ENCODE measurements at places on chromosomes 16 and 17.

DNA sequence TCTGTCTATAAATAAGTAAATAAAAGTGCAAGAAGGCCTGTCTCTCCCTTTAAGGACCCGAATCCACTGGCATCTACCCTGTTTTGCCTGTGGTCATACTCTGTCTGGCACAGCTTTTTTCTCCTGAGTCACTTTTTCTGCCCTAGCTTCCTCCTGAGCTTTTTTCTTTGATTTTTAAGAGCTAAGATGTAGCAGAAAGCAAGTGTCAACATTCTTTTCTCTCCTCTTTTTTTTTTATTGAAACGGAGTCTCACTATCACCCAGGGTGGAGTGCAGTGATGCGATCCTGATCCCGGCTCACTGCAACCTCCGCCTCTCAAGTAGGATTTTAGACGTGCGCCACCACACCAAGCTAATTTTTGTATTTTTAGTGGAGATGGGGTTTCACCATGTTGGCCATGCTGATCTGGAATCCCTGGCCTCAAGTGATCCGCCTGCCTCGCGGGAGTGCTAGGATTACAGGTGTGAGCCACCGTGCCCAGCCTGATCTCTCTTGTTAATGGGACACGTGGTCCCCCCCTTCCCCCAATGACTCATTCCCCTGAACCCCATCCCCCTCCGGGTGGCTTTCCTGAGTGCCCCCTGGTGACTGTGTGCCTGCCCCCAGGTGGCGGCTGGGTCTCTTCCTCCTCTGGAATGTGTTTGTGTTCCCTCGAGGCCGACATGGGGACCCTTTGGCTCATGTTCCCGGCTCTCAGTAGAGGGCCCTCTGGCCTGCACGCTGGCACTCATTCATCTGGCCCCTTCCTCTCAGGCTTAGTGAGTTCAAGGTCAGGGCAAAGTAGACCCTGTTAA is 14.2 kb downstream of the C16orf90 start:
- DNase-seq: no peak

DNA sequence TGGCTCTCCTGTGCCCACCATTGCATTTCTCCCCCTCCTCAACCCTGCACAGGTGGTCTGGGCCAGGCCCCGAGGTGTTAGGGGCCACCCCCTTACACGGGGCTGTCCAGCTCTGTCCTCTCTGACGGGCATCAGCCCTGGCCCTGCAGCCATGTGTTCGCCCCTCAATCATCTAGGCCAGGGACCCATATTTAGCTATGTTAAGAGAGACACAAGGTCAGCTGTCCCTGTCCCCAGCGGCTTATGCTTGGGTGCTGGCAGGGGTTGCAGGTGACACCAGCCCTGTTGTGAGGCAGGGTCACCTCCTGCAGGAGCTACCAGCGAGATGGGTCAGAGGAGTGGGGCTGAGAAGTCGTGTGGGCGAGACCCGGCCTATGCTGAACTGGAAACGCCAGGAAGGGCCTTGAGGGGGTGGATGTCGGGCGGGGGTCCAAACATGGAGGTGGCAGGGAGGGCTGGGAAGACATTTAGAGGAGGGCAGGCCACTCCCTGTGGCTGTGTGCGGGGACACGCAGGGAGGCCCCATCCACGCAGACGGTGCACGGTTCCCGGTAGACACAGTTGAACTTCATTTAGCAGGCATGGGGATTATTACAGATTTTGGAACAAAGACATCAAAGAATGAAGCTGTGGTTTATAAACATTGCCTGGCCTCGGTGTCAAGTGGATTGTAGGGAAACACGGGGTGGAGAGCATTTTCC is 133.2 kb upstream of the CHMP6 start:
- DNase-seq: no peak

DNA sequence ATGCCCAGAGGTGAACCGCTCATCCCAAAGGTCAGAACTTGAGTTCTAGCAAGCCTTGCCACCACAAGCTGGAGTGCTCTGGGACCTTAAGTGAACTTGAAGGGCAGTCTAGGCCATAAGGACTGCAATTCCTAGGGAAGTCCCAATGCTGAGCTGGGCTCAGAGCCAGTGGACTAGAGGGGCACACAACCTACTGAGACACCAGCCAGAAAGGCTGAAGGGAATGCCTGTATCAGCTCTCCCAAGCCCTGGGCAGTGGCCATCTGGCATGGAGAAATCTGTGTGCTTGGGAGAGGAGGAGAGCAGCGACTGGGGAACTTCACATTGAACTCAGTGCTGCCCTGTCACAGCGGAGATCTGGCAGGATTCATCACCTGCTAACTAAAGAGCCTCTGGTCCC is 201.3 kb downstream of the CEP112 start:
- no peak for DNase-seq

- peak; percentile 14 for DNase-seq
These were observed 45.6 kb downstream of the LYRM1 start for GRCh38 chr16:20946015-20946629.

- no peak for DNase-seq
These were observed 147.9 kb downstream of the CYLD start for GRCh38 chr16:50889746-50890145.

DNA sequence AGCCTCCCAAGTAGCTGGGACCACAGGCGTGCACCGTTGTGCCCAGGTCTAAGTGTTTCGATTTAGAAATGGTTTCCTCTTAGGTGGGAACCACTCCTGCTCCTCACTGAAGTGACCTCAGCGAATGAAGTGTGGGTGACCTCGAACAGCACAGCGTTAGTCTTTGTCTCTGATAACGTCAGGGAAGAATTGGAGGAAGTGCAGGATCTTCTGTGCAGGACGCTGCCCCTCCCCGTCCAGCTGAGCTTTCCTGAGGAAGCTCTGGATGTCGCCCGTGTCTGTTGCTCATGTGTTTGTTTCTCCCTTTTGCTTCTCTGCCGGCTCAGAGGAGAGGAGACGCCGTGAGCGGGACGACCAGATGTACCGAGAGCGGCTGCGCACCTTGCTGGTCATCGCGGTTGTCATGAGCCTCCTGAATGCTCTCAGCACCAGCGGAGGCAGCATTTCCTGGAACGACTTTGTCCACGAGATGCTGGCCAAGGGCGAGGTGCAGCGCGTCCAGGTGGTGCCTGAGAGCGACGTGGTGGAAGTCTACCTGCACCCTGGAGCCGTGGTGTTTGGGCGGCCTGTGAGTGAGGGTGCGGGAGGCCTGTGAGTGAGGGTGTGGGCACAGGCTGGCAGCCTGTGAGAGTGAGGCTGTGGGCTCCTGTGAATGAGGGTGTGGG is 15.6 kb downstream of the SPG7 start:
- no peak for DNase-seq

GRCh38 chr17:37191219-37191618 is 184.6 kb upstream of the C17orf78 start:
- no peak for DNase-seq
